Activated CD4-positive, alpha-beta T cell treated with anti-CD3 and anti-CD28 coated beads for 36 hours (primary cell): ENCODE measurements at places on chromosomes 12 and 14. TPM values are rescaled to one million over a fixed set of nuclear protein-coding genes. Genes with fewer than 3 reads are reported as not detected.

The CPNE6 gene
- total RNA-seq, result not detected

The PRB2 gene
- total RNA-seq, result not detected

The MMP14 gene
- total RNA-seq, result 2.1 TPM

The EPYC gene
- total RNA-seq, result not detected

The RHOJ gene
- total RNA-seq, result not detected

The ALDH1L2 gene
- total RNA-seq, result 7.1 TPM

The GPR65 gene
- 13.7 TPM for total RNA-seq

The FOXG1 gene
- not detected for total RNA-seq

The TTC9 gene
- 8.3 TPM for total RNA-seq

The AICDA gene
- total RNA-seq, result not detected

DNA sequence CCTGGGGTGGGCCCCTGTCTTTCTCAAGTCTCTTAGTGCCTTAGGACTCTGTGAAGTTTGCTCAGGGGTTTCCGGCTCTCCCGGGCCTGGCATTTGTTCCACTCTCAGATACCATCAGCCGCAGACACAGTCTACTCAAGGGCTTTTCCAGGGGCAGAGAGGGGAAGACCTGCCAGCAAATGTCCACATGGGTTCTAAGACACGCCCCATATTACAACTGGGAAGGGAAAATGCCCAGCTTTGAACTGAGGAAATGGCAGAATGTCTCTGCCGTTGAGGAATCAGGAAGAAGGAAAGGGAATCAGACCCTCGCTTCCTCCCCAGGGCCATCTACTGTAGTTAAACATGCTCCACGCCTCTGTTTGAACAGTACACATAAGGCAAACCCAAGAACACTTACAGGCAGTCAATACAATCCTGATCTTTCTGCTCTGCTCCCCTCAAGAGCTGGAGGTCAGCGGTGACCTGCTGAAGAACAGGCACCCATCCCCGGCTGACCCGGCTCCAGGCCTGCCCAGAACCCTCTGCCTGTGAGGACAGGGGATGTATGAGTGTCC is 7.9 kb downstream of the CCDC85C start:
- no peak for DNase-seq
- no peak overlapping the region for H3K27ac ChIP-seq
- H3K4me1 ChIP-seq, result peaks cover 14% of the 10 kb centered on the region
- H3K36me3 ChIP-seq, result no peaks in the 10 kb centered on the region
- no peak overlapping the region for H3K4me3 ChIP-seq

DNA sequence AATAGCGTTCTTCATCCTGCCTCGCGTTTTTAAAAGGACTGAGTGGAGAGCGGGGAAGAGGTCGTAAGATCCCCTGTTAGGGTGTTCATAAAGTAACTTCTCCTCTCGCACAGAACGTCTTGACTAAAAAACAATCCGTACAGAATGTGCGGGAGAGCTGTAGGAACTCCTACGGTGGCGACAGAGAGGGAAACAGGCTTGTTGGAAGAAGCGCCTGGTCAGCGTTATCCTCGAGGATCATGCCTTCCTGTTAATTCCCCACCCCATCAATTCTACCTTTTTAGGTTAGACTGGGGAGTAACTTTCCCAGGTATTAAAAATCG is 399 bp upstream of the WASHC4 start:
- peak overlapping the region; percentile 93 for H3K4me3 ChIP-seq
- DNase-seq, result no peak
- peaks cover 15% of the 10 kb centered on the region for H3K27me3 ChIP-seq

GRCh38 chr14:105817971-105818711 is 291.8 kb downstream of the TMEM121 start:
- no peak overlapping the region for H3K27ac ChIP-seq
- DNase-seq, result no peak
- H3K36me3 ChIP-seq, result no peaks in the 10 kb centered on the region
- H3K4me3 ChIP-seq, result no peak overlapping the region
- H3K4me1 ChIP-seq, result no peaks in the 10 kb centered on the region
- H3K27me3 ChIP-seq, result peaks cover 26% of the 10 kb centered on the region

DNA sequence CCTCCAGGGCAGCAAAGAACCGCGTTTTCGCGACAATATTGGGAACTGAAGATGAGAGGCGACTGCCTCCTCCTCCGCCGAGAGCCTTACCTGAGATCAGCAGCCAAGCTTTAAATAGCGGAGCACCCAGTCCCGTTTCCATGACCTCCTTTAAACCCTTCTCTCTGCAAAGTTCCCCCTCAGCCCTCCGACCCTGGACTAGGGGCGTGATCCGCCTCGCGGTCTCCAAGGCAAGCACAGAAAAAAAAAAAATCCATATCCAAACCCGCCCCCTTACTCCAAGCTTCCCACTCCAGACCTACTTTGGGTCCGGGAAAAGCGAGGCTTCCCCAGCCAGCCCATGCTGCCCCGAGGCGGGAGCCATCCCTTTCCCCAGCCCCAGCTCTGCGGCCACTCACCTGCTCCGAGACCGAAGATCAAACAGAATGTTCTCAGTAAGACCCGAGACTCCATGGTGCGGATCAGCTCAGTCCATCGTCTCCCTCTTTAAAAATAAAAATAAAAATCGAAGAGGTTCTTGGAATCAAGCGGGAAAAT is 630 bp downstream of the NELL2 start:
- H3K4me3 ChIP-seq, result peak overlapping the region; percentile 94
- H3K27ac ChIP-seq, result peak overlapping the region; percentile 90
- peaks cover 28% of the 10 kb centered on the region for H3K4me1 ChIP-seq
- peaks cover 10% of the 10 kb centered on the region for H3K27me3 ChIP-seq
- DNase-seq, result peak; percentile 36

DNA sequence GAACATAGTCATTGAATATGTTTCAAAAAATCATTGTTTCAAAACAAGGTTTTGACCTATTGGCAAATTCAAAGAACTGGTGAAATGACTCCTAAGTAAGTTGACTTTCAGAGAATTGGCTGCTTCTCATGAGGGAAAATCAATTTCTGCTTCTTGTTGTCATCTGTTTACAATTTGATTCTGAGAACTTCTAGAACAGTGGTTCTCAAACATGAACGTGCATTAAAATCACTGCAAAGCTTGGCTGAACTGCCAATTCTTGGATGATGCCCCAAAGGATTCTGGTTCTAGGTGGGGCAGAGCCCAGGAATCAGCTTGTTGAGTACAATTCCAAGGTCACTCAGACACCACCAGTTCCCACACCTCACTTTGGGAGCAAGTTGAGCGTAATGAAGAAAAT is 83.9 kb downstream of the ZFP36L1 start:
- H3K4me3 ChIP-seq, result no peak overlapping the region
- no peak for DNase-seq
- H3K36me3 ChIP-seq, result no peaks in the 10 kb centered on the region

DNA sequence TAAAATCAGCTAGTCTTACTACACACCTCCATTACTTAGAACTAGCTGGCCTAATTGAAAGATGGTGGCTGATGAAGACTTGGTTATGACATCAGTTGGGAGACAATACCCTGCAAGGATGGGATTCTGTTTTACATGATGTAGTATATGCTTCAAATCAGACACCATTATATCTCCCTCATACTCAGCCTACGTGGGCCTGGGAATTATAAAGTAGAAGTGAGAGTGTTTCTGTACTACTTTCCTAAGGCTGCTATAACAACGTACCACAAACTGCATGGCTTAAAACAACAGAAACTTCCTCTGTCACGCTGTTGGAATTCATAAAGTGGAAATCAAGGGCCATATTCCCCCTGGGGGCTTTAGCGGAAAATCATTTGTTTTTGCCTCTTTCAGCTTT is 190.4 kb downstream of the PAH start:
- H3K4me3 ChIP-seq, result no peak overlapping the region
- H3K27ac ChIP-seq, result no peak overlapping the region
- H3K36me3 ChIP-seq, result no peaks in the 10 kb centered on the region
- DNase-seq, result no peak

DNA sequence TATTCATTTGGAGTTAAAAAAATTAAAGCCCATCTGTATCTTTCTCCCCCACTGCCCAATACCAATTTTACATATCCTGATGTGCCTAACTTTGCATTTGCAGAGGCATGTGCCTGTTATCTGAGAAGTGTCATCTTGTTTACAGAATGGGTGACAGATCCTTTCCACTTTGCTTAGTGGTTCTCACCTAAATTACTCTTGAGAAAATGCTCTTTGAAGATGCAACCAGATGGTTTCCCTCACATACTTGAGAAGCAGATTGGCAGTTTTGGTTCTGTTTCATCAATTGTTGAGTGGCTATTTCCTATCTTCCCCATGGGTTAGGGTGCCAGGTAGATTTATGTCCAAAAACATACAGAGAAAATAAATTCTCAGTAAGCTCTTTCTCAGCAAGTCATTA is 1051.4 kb upstream of the ATXN7L3B start:
- no peak overlapping the region for H3K4me3 ChIP-seq
- no peaks in the 10 kb centered on the region for H3K4me1 ChIP-seq
- H3K27ac ChIP-seq, result no peak overlapping the region
- H3K36me3 ChIP-seq, result no peaks in the 10 kb centered on the region

- peaks cover 27% of the 10 kb centered on the region for H3K4me1 ChIP-seq
- H3K27me3 ChIP-seq, result peaks cover 10% of the 10 kb centered on the region
- DNase-seq, result peak; percentile 43
Observed at GRCh38 chr12:124744659-124745464, 118.8 kb downstream of the SCARB1 start.

GRCh38 chr12:27279826-27280225 is 35.7 kb downstream of the STK38L start:
- DNase-seq, result no peak
- H3K4me1 ChIP-seq, result peaks cover 31% of the 10 kb centered on the region
- peak overlapping the region; percentile 47 for H3K27ac ChIP-seq
- H3K36me3 ChIP-seq, result peaks cover 5% of the 10 kb centered on the region
- no peak overlapping the region for H3K4me3 ChIP-seq

DNA sequence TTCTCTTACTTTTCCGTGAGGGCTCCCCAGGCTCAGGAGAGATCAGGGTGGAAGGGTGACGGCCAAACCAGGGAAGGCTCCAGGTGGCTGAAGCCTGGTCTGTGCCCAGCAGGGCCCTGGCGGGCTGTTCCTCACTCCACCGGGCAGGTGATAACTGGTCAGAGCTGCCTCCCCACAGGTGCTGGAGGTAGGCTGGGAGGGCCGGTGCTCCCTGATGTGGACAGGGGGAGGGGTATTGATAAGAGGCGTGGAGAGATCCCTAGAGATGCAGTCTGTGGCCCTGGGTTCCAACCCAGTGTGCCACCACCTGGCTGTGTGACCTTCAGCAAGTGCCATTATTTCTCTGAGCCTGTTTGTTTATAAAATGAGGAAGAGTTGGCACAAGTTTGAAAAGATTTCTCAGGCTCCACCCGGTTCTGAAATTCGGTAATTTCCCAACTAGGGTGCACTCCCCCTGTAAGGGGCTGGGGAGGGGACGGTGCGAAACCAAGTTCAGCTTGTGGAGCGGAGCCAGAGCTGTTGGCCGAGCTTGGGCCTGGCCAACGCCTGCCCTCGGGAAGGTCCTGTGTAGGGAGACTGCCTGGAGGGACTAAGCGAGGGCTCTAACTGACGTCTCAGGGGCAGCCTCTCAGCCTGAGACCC is 1.0 kb upstream of the NR4A1 start:
- peak overlapping the region; percentile 92 for H3K4me3 ChIP-seq
- DNase-seq, result no peak
- no peaks in the 10 kb centered on the region for H3K27me3 ChIP-seq
- peaks cover 41% of the 10 kb centered on the region for H3K4me1 ChIP-seq

DNA sequence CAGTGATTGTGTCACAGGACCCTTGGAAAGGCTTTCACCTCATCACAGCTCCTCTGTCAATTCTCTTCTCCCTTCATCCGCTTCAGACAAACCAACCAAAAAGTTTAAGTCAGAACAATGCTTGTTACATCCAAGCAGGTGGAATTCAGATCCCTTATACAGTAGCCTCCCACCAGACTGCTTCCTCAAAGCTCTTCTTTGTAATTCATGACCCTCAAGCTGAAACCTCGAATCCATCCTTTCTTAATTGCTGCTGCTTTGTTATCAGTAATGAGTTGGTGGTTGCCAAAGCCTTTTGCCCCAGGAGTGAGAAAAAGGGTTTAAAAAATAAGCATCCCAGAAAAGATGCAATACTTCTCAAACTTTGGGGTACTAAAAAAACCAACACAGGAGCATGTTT is 9.5 kb downstream of the BEST3 start:
- no peak for DNase-seq
- H3K27me3 ChIP-seq, result peaks cover 8% of the 10 kb centered on the region
- peak overlapping the region; percentile 5 for H3K27ac ChIP-seq
- no peak overlapping the region for H3K4me3 ChIP-seq

DNA sequence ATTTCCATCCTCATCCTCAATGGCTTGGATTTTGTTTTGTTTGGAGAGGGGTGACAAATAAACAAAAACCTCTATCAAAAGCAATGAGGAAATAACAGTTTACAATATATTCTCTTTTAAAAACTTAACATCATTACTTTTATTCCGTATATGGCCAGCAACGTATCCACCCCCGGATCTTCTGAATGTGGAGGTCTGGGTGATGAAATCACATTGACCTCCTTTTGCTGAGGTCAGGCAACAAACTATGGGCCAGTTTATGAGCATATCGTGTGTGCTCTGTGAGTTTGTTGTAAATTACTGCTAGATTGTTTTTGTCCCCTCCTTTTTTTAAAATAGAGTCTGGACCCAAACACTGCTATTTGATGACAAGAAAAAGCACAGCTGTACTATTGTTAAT is 178.1 kb downstream of the BCAT1 start:
- peaks cover 5% of the 10 kb centered on the region for H3K27me3 ChIP-seq
- no peak overlapping the region for H3K27ac ChIP-seq
- H3K36me3 ChIP-seq, result no peaks in the 10 kb centered on the region
- peaks cover 2% of the 10 kb centered on the region for H3K4me1 ChIP-seq

DNA sequence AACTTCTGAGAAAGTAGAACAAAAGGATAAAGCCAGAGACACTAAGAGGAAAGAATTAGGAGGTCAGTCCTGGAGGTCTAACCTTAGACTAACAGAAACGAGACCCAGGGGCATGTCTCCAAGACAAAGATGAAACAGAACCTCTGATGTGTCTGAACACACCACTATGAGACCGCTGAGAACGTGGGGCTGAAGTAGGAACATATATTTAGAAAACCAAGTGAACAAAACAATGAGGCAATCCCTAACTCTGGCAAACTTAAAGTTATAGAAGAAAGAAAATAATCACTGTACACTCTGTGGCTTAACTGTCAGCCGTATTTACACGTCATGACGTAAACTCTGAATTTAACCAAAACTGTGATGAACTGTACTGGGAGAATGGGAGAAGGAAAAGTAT is 17.9 kb downstream of the KCTD10 start:
- H3K4me3 ChIP-seq, result no peak overlapping the region
- H3K4me1 ChIP-seq, result peaks cover 41% of the 10 kb centered on the region
- no peak overlapping the region for H3K27ac ChIP-seq
- no peak for DNase-seq
- H3K36me3 ChIP-seq, result peaks cover 29% of the 10 kb centered on the region

GRCh38 chr12:87280893-87281292 is 748.3 kb downstream of the C12orf50 start:
- H3K4me3 ChIP-seq, result no peak overlapping the region
- no peaks in the 10 kb centered on the region for H3K27me3 ChIP-seq
- no peak overlapping the region for H3K27ac ChIP-seq
- H3K4me1 ChIP-seq, result no peaks in the 10 kb centered on the region
- no peak for DNase-seq
- no peaks in the 10 kb centered on the region for H3K36me3 ChIP-seq

- no peaks in the 10 kb centered on the region for H3K4me1 ChIP-seq
- DNase-seq, result peak; percentile 9
- no peak overlapping the region for H3K4me3 ChIP-seq
- H3K27ac ChIP-seq, result no peak overlapping the region
- no peaks in the 10 kb centered on the region for H3K36me3 ChIP-seq
Observed at GRCh38 chr12:109385339-109386058, 37.8 kb downstream of the MYO1H start.

GRCh38 chr12:89348894-89349699 is 3.2 kb downstream of the DUSP6 start:
- peaks cover 57% of the 10 kb centered on the region for H3K4me1 ChIP-seq
- H3K4me3 ChIP-seq, result peak overlapping the region; percentile 86
- no peak for DNase-seq
- peak overlapping the region; percentile 38 for H3K27ac ChIP-seq
- peaks cover 2% of the 10 kb centered on the region for H3K27me3 ChIP-seq
- H3K36me3 ChIP-seq, result peaks cover 42% of the 10 kb centered on the region
